ENCODE measurements at places on chromosomes 1 and 21.

DNA sequence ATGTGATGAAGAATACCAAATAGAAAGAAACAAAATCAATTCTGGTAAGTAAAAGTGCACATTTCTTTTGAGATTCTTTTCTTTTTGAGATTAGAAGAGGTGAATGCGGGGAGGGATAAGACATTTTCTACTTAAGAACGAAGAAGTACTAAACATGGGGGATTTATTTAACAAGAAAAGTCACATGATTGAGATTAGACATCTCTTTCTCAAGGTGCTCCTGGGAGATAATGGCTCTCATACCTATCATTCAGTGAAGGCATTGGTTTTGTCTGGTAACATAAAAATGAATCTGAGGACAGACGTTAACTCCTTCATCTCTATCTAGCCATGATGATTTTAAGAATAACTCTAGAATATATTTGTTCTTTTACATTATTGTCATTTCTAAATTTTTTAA, 147.9 kb upstream of the SAMSN1 start:
- no peak for DNase-seq

DNA sequence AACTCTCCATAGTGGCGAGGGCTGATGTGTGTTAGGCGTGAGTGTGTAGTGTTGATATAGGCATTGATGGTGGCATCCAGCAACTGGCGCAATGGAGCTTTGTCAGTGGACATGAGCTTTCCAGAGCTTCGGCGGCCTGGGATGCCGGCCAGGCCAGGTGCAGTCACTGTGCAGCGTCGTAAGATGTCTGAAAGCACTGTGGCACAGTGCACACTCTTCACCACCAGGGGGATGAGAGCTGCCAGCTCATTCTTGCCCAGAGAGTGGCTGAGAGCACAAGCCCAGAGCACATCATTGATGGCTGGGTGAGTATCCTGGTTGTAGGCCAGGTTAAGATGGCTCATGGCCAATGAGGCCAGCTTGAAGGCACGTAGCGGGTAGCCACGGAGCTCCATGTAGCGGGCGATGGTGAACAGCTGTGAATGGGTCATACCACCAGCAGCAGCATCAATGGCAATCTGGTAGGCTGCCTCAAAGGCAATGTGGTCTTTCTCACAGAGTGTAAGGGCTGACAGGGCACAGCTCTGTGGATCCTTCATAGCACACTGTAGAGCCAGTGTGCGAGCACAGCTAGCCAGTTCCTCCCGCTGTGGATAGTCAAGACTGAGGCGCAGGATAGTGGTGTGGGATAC, 6.7 kb downstream of the UROD start:
- DNase-seq, result peak; percentile 75

DNA sequence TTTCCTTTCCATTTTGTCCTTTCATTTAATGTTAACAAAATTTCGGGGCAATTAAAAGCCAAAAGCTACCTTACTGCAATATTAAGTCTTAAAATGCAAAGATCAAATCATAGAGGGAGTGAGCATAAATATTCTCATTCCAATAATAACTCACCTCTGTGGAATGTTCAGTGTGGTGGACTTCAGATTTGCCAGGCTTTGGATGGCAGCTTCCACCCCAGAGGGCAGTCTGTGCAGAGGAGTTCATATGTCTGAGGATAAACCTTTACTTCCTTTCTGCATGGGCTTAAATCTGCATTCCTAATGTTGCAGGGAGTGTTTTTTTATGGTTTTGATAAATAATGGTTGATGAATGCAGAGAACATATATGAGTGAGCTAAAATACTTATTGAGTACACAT, 16.3 kb downstream of the KIAA0040 start:
- DNase-seq, result no peak

DNA sequence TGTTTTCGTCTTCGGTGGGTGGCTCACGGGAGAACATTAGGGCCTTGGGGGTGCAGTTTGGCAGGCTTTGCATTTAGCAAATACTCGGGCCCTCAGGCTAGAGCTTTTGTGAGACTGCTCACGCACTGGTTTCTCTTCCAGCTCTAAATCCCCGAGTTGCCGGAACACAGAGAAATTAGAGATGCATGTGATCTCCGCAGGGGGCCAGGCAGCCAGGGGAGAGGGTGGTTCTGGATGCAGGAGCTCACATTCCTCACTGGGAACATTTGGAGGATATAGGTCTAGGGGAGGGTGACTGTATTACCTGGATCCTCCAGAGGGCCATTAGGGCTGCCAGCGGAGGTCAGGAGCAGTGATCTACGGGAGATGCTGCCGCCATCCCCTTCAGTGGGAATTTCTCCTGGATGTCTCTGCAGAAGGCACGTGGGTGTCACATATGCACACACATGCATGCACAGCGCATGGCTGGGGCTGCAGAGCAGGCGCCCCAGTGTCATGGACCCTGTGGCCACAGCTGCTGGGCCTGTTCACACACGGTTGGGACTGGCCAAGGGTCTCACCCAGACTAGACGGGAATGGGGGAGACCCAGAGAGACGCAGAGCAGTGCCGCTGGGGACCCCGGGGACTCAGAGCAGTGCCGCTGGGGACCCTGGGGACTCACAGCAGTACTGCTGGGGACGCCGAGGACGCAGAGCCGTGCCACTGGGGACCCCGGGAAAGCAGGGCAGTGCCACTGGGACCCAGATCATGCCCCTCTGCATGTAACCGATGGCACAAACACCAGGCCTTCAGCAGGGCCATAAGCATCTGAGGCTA, 258.7 kb downstream of the CAMTA1 start:
- DNase-seq, result no peak

GRCh38 chr1:167738158-167738557, 16.4 kb downstream of the MPZL1 start:
- no peak for DNase-seq

- no peak for DNase-seq
These were observed 20.8 kb upstream of the SLC35F3 start for GRCh38 chr1:233883671-233884070.

All from Peyer's patch (tissue), 4 donors.